ENCODE measurements at places on chromosomes 4 and X. TPM values are rescaled to one million over a fixed set of nuclear protein-coding genes. Genes with fewer than 3 reads are reported as not detected.

The MAGEB17 gene
- 0.19 TPM for total RNA-seq

The FGFBP2 gene
- not detected for total RNA-seq

The TMEM271 gene
- total RNA-seq, result not detected

The TSPAN7 gene
- total RNA-seq, result 3.7 TPM

The DBET gene
- total RNA-seq, result not detected

The CYTL1 gene
- total RNA-seq, result 30.6 TPM

The BTC gene
- total RNA-seq, result not detected

The FRMD7 gene
- not detected for total RNA-seq

The NXF2B gene
- total RNA-seq, result not detected

The ARHGAP6 gene
- 0.47 TPM for total RNA-seq

The BEX1 gene
- 1.4 TPM for total RNA-seq

The UGT2B7 gene
- total RNA-seq, result not detected

The ARMCX1 gene
- 38.5 TPM for total RNA-seq

The MAD2L1 gene
- total RNA-seq, result 11.5 TPM

The HMGN5 gene
- 1.2 TPM for total RNA-seq

The RIPPLY1 gene
- not detected for total RNA-seq

The ATOH1 gene
- total RNA-seq, result not detected
